ENCODE measurements at places on chromosomes 3 and 15.

DNA sequence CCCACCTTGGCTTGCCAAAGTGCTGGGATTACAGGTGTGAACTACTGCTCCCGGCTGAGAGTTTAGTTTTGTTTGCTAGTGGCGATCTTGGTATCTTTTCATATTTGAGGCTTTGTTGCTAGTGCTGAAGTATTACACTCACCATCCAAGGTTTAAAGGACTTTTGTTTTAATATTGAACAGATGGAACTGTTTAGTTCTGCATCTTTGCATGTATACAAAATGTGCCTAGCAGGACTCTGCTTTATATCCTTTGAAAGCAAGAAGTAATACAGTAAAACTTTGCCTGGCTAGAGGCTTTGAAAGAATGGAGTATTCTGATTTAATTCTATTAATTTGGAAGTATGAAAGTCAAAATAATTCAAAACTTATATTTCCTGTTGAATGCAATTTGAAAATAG is 77.8 kb upstream of the CHRNB4 start:
- no peak for DNase-seq

- no peak for DNase-seq
These were observed 1113.7 kb downstream of the OTOL1 start for GRCh38 chr3:162610261-162610660.

DNA sequence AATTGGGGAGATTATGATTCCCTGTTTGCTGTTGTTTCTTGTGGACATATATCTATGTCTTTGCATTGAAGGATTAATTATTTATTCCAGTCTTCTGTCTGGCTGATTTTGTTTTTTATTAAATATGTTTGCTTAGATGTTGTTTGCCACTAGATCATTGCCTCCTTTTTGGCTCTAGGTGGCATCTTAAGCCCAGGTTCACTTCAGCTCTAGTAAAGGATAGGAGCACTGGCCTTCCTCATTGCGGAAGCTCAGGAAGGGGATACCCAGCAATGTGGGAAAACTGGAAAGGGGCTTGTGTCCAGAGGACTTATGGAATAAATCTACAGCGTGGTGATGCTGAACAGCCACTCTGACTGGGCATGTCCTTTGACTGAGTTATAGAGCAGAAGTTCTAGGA is 821.6 kb downstream of the PDCD6IP start:
- no peak for DNase-seq

DNA sequence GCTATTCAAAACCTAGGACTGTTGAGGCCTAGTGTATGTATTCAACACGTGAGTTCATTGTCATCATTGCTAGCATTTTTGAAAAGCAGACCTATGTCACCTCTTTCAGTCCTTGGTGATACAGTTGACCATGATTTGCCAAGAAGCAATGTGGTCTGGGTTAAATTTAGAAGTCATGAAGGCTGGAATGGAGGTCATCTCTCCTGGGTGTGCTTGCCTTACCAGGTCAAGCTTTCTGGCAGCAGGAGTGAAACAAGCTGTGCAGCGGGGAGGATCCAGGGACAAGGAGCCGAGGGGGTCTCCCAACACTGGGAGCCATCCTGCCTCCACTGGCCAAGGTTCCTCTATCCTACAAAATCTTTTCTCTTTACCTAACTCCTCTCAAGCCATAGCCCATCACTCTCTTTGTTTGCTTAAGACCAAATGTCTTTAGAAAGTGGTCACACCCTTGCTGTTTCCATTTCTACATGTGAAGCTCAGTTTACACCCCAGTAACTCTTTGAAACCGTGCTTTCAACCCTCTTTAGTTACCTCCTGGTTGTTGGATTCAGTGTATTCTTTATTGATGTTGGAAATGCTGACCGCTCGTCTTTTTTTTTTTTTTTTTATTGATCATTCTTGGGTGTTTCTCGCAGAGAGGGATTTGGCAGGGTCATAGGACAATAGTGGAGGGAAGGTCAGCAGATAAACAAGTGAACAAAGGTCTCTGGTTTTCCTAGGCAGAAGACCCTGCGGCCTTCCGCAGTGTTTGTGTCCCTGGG is 40.0 kb downstream of the SLC28A2 start:
- no peak for DNase-seq

GRCh38 chr3:196617256-196617655 is 22.2 kb upstream of the NRROS start:
- no peak for DNase-seq

Measured in glutamatergic neuron (in vitro differentiated cells).